Stimulated activated CD4-positive, alpha-beta T cell treated with anti-CD3 and anti-CD28 coated beads, Interleukin-15, amount 100 ng/mL, for 24 hours (primary cell): ENCODE measurements at places on chromosomes 16 and 17.
A peak's percentile ranks its signal among the peaks of the same experiment; 100 is the strongest.

DNA sequence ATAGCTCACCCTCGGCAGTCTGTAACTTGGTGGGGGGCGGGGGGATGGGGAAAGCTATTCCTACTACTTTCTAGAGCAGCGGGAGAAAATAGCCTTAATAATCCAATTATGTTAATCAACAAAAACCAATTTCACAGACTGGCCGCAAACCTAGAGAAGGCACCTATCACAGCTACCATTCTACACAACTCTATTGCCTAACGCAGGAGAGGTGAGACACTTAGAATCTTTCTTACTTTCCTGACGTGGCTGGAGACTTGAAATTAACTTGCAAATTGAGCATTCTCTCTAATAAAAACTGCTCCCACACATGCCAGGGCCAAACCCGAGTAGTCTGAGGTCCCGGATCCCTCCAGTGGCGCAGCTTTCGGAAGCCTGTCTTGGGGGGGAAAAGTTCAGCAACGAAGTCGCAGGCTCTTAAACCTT, 794 bp downstream of the SMG6 start:
- no peak for DNase-seq

DNA sequence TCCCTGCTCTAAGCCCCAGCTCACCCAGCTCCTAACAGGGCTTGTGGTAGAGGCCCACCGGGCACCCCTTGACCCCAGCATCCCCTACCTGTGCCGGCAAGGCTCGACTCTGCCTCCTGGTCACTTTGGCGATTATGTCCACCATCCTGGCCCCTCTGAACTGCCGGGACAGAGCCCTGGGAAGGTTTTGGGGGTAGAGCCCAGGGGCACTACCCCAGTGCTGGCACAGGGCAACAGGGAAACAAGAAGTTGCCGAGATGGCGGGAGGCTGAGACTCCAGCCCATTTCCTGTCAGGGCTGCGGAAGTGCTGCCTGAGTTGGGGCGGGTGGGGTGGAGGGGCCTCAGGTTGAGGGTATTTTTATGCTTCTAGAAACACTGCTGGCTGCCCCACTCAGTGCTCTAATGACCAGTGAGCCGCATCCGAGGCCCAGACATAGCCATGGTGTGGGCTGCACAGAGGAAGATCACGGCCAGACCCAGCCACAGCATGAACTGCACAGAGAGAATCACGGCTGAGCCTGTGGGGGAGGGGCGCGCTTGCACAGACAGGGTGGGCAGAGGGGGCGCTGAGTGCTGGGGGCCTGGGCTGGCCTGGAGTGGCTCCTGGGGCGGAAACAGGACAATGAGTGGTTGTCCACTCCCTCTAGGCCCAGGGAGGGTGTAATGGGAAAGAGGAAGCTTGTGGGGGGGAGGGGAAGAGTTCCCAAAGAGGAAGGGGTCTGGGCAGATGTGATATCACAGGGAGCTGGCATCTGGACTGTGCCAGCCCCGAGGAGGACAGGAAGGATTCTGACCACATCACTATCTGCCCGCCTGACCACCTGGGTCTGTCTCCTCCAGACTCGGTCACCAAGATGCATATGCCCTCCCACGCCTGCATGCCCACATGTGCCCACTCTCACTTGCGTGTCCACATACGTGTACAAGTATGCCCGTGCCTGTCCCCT, 22.3 kb downstream of the ARHGAP27 start:
- DNase-seq: peak; percentile 75

- no peak for DNase-seq
Measured at GRCh38 chr17:7887038-7887481, 1.5 kb upstream of the CHD3 start.

GRCh38 chr16:30470632-30470995, 1.9 kb upstream of the ITGAL start:
- DNase-seq: no peak
